Fibroblast of skin of left biceps (primary cell): ENCODE measurements at places on chromosomes 7 and 10.

DNA sequence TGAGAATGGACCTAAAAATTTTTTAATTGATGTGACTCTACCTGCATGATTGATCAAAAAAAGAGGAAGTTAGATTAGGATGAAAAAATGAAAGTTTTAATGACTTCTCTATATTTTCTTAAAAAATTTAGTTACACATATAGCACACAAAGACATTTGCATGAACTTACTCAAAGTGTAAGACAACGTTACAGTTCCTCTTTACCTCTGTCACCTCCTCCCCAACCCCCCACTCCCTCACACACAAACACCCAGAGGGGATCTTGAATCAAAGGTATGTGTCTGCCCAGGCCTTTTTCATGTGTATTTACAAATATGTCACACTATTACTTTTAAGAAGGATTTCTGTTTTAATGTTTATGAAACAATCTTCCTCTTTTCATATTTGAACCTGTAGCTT, 20.6 kb upstream of the CDCA7L start:
- DNase-seq = no peak

DNA sequence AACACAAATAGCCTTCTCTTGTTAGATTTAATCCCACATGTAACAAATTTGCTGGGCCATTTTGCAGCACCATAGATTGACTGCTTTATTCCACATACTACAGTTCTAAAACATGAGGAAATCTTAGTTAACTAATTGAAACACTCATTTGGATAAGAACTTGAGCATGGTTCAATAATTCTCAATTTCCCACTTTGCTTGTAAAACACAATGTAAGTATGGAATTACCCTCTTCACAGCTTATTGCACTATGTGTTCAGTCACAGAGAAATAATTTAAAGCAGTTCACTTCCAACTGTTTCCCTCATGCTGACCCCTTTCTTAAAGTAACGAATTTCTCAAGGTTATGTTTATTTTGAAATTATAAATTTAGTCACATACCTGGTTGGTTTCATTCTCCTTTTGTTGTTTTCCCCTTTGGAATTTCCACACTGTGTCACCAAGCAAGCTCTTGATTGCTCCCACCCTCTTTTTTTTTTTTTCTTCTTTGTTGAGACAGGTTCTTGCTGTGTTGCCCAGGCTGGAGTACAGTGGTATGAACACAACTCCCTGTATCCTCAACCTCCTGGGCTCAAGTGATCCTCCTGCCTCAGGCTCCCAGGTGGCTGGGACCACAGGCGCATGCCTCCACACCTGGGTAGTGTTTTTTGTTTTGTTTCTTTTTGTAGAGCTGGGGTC, 425.4 kb downstream of the EXOC4 start:
- no peak for DNase-seq

DNA sequence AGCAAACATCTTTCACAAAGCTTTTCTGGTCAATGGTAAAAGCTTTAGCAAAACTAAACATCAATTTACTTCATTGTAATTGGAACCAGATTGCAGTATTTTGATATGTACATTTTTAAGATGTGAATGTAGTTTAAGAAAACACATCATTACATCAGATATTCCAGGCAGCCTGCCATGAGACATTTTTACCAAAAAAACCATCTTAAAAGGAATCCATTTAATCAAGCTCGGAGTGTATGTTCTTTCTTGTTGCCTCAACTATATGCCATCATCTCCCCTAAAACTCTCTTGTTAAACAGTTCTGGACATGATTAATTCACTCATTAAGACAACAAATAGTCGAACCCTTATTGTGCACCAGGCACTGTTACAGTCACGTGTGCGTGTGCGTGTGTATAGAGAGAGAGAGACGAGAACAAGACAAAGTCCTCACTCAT, 97.5 kb downstream of the UBE2H start:
- peak; percentile 98 for DNase-seq

DNA sequence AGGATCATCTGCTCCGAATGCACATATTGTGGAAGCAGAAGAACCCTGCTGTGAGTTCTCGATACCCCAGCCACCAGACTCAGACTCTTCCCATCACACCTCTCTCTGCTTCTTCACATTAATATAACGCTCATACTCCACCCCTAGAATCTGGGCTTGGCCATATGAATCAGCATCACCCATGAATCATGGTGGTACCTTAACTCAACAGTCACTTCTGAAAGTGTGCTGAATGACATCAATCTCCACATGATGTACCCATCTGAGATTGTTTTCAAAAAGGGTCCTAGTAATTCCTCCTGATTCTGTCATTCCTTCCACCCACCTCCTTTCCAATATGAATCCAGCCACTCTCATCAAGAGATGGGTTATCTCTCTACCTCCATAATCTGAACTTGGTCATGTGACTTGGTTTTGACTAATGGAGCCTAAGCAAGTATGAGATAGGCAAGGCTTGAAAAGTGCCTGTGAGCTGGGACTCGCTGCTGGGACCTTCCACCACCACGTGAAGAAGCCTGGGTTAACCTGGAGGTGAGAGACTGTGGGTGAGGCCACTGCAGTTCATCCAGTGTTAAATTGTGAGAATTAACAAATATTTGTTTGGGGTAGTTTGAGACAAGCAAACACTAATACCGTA, 15.4 kb downstream of the YWHAG start:
- no peak for DNase-seq

DNA sequence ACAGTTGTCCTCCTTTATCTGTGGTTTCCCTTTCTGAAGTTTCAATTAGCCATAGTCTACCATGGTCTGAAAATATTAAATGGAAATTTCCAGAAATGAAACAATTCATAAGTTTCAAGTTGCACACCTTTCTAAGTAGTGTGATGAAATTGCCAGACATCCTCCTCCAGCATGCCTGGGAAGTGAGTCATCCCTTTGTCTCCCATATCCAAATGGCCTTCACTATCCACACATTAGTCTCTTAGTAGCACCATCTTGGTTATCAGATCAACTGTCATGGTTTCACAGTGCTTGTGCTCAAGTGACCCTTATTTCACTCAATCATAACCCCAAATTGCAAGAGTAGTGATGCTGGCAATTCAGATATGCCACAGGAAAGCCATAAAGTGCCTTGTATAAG, 83.4 kb upstream of the PPP1R9A start:
- peak; percentile 55 for DNase-seq

DNA sequence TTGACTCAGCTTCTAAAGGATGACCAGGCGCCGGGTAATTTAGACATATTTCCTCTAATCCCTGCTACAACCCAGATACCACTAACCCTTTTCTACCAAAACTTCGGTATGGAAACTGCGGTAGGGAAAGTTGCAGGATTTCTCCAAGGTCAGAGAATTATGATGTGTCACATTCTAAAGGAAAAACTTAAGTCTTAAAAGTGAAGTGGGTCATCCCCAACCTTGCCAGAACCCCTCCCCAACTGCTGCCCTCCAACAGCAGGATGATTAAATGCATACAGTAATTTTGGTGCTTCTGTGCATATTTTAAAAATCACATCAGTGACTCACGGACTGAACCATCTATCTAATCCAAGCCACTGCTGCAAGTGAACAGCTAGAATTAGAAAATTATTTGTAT, 52.7 kb downstream of the GRB10 start:
- peak; percentile 41 for DNase-seq

DNA sequence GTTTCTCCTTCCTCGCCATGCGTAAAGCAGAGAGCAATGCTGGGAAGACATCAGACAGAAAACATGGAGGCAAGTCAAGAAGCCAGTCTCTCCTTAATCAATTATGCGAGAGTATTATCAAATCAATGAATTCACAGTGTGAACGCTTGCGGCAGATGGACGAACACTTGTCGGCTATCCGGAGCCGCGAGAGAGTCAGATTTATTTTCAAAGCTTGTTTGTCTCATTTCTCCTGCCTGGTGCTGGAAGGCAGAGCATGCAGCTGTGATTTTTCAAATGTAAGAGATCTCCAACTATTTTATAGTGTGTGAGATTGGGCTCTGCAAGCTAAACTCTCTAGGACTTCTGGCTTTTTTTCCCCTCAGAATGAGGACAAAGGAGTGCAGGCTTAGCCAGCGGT, 252.3 kb downstream of the SNX10 start:
- no peak for DNase-seq

GRCh38 chr10:6140965-6141295, 52.1 kb downstream of the RBM17 start:
- DNase-seq = no peak
